ENCODE measurements at places on chromosomes 12 and 14.

GRCh38 chr12:132824053-132824452 is 4.6 kb downstream of the GOLGA3 start:
- no peak for DNase-seq

- no peak for DNase-seq
Measured at GRCh38 chr12:47801904-47802246, 17.8 kb downstream of the HDAC7 start.

DNA sequence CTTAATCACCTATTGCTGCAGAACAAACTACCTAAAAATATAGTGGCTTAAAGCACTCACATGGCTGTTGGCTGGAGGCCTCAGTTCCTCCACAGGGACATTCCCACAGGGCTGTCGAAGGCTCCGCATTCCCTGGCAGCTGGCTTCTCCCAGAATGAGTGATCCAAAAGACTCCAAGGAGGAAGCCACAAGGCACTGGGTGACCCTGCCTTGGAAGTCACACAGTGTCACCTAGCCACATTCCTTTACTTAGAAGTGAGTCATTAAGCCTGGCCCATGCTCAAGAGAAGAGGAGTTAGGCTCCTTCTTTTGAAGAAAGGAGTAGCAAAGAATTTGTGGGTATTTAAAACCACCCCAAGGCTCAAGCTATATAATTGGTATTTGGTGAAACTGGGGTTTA is 63.9 kb upstream of the MAP1LC3B2 start:
- no peak for DNase-seq

DNA sequence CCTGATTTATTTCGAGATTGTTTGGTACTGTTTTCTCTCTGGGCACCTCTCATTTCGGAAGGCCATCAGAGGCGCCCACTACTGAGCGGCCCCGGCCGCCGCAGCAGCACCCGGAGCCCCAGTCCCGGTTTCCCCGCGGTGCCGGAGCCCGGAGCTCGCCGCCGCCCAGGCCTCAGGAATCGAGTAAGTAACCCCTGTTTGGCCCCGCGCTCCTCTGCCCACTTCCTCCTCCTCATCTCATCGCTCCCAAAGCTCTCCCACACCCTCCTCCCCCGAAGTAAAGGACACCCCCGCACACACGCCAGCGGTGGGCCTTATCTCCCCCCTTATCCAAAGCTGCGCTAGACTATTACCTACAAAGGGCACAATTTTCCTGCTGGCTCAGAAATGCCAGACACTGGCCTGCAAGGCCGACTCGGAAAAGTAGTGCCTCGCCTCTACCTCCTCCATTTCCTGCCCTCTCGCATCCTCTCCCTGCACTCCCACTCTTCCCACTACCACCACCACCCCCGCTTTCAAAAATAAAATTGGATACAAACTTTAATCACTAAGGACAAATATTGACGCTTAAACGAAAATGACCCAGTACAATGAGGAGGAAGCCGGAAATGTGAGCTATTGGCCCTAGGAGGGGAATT is 637 bp upstream of the FOXG1 start:
- DNase-seq, result peak; percentile 64

- no peak for DNase-seq
Measured at GRCh38 chr12:1915082-1915968, 3.1 kb downstream of the CACNA2D4 start.

DNA sequence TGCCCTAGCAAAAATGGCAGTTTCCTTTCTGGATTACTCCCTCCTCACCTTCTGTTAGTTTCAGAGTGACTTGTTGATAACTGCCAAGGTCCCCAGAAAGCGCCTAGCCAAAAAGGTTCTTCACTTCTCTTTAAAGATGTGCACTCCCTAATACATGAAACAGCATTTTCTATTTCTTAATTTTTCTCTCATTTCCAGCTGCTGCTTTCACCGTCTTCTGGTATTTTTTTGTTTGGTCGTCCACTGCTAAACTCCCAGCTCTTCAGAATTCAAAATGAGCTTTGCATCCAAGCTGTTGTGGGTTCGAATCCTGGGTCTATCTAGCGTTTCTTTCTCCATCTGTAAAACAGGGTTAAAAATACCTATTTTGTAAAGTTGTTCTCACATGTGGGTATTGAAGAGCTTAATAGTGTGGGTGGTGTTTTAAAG is 397 bp upstream of the BORCS5 start:
- no peak for DNase-seq

Measured in NCI-H1417 treated with DMSO at 0.1 percent for 48 hours (cell line).